ENCODE measurements at places on chromosomes 4 and X. TPM values are rescaled to one million over a fixed set of nuclear protein-coding genes. Genes with fewer than 3 reads are reported as not detected.

DNA sequence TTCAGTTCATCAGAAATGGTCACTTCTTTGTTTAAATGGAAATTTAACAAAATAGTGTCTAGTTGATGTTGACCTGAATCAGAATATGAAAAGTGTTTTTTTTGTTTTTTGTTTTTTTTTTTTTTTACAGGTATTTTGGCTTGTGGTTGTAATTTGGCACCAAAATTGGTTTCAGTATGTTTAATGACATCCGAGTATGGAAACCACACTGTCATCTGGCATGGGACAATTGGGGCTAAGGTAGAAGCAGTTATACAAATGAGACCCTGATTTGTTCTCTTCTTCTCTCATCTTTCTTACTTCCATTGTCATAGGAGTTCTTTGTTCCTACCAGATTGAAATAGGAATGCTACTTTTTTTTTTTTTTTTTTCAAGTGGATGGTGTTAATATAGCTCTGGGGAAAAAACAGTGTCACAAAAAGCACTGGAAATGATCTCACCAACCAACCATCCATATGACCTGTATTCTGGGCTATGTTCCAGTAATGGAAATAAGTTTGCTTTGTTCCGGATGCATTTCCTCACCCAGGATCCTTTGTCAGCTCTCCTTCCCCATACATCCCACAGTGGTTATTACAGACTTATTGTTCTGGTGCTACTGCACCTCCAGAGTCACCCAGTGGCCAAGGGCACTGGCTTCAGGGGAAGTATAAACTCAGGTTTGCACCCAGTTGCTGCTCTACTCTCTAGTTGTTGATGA lies 95.8 kb downstream of the ATXN3L start:
- no peak for DNase-seq

DNA sequence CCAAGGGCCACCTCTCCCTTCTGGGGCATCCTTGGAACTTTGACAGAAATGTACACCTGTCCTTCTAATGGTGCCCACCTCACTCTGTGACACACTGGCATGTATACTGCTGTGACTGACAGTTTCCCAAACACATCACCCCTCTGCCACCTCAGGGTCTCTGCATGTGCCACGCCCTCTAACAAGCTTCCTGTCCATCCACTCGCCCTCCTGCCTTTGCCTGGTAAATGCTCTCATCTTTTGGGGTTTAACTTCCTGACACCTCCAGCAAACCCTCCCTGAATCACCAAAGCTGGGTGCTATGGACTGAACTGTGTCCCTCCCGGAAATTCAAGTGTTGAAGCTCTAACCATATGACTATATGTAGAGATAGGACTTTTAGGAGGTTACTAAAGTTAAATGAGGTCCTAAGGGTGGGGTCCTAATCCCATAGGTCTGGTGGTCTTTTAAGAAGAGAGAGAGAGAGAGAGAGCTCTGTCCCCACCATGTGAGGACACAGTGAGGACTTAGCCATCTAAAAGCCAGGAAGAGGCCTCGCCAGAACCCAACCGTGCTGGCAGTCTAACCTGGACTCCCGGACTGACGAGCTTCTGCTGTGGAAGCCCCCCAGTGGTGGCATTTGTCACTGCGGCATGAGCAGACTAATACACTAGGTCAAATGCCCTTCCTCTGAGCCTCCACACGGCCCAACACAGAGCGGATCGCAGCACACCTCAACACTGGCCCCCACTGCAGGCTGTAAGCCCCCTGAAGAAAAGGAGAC lies 95.6 kb downstream of the AFAP1 start:
- DNase-seq: no peak

DNA sequence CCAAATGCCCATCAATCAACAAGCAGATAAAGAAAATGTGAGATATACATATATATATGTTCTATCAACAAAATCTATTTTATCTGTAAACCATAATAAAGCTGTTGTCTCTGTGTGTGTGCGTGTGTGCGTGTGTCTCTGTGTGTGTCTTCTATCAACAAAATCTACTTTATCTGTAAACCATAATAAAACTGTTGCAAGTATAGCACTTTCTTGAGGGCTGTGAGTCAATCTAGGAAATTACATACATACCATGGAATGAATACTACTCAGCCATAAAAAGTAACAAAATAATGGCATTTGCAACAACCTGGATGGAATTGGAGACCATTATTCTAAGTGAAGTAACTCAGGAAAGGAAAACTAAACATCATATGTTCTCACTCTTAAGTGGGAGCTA lies 12.5 kb upstream of the PLK4 start:
- DNase-seq: no peak

- DNase-seq: no peak
These were observed 291.8 kb downstream of the FBXW7 start for GRCh38 chr4:152243896-152244595.

DNA sequence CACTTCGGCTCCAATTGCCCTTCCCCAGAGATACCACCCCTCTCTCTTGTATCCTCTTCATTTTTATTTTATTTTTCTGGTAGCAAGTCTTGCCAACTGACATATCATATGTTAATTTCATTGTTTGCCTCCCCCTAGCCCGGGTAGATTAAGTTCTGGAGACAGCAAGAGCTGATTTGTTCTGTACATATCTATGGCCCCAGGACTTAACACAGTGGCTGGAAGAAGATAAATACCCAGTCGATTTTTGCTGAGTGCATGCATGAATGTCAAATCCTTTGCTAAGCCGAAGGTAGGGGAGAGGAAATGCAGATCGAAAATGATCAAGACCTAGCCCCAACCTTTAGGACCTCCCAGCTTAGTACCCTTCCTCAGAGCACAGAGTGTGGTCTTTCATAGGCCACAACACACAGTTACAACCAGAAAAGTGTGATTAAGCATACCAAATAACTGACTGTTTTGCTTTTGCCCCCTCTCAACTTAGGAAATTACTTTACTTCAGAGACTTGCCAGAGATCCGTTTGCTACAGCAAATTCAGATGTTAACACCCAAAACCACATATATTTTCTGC lies 58.7 kb upstream of the KLF3 start:
- DNase-seq: no peak

- no peak for DNase-seq
These were observed 20.5 kb downstream of the PNMA6E start for GRCh38 chrX:153380691-153381090.

DNA sequence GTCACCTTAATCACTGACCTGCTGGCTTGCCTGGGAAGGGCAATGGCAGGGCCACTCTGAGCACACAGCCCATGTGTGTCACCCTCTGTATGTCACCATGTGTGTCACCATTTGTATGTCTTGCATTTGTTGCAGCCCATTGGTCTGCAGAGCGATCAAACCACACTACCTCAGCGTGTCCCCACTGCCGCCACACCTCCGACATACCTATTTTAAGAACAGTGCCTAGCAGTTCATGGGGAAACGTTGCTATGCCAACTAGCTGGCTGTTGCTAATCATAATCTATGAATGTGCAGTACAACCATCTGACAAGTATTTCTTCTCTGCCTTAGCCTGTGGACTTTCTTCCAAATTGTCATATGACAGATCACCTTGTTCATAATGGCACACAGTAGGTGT lies 8.0 kb upstream of the CRMP1 start:
- DNase-seq: no peak

ERAS gene
- not detected for total RNA-seq

HSD17B10 gene
- 77.7 TPM for total RNA-seq

PRR32 gene
- not detected for total RNA-seq

TBX22 gene
- not detected for total RNA-seq

All from mesenteric fat pad (tissue), 1 donor.